T-helper 1 cell (primary cell): ENCODE measurements at places on chromosomes 12 and 14.

DNA sequence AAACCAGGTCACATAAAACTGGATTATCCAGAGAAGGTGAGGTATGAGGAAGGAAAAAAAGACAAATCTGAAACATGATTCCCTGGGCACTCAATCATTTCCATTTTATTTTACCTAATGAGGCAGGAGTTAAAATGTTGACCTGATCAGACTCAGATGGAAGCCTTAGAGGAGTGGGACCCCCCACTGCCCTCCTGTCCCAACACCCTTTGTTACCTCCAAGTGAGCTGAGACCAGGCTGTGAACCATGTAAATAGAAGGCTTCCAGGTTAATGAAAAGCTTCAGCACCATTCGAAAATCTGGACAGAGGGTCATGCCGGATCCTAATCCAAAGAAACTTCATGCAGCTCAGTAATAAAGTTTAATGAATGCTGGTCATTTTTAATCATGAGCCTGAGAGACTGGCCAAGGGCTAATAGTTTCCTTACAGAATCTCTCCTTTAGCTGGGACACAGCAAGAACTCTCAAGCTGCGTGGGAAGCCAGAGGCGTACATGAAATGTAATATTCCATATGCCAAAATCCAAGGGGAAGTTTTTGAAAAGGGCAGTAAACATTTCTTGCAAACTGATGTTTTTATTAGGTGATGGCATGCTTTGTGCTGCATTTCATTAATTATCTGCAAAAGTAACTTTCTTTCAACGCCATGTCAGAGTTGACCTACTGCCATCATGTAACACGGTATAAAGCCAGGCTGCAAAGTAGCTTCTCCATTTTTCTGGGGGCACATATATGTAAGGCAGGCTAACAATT is 183.0 kb downstream of the PAX9 start:
- no peak for DNase-seq

DNA sequence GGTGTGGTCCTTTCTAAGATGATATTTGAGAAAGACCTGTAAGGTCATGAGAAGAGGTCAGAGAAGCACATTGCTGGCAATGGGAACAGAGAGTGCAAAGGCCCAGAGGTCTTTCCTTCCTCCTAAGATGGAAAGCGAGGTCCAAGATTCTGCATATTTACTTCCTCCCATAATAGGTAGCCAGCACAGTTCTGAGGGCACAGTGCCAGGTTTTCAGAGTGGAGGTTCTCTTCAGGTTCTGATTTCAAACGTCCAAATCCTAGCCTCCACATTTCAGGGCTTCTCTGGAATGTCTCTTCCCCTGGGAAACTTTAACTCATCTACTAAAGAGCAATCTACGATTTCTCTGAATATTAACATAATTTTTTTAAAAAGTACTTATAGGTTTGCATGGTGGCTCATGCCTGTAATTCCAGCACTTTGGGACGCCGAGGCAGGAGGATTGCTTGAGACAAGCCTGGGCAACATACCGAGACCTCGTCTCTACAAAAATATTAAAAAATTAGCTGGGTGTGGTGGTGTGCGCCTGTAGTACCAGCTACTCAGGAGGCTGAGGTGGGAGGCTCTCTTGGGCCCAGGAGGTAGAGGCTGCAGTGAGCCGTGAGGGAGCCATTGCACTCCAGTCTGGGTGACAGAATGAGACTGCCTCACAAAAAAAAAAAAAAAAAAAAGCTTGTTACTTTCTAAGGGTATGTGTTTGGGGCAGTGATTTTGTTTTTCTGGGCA is 526 bp upstream of the MRPL42 start:
- no peak for DNase-seq

DNA sequence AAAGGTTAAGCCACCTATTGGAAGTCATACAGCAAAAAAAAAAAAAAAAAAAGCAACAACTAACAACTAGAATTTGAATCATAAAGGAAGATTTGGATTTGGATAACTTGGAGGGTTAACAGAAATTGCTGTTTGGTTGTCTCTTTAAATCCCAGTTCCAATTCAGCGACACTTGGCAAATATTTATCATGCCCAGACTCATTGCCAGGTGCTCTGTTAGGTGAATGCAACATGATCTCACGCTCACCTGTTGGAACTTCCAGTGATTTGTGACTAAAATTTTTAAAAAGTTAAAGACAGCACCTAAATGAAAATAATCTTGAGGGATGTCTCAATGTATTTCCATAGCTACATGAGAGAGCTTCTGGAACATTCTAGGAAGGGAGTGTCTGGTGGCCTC is 103.7 kb downstream of the TBX3 start:
- DNase-seq, result no peak

- no peak for DNase-seq
Measured at GRCh38 chr14:77157740-77158139, 16.1 kb upstream of the ZDHHC22 start.

DNA sequence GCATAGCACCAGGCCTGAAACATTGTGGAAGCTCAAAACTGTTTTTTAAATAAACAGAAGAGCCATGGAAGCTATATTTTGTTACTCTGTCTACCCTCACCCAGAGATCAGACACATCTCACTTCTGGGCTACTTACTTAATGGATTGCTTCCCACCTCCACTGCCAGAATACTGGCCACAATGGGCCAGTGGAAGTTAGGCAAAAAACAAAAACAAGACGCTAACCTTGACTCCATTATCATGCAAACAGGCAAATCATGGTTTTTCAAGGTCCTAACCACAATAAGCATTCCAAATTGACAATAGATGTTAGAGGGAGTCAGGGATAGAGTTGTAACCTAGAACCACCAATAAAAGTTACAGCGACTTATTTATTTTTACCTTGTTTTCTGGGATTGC is 52.7 kb upstream of the PTCSC3 start:
- DNase-seq, result no peak

DNA sequence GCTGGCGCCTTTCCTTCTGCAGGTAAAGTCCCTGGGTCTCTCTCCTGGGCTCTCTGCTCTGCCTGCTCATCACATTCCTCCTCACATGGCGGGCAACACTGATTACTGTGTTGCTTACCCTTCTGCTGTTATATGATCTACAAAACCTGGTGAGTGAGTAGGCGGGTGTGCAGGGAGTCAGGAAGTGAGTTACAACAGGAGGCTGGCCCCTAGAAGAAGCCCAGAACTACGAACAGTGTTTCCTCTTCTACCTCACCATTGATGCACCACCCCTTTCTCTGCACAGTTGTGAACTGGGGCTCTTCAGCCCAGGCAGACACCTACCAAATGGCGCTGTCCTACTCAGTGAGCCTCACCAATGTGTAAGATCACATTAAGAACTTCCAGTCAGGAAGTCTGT is 4.9 kb upstream of the KLHL33 start:
- no peak for DNase-seq

- DNase-seq, result no peak
Measured at GRCh38 chr12:120873226-120873625, 30.9 kb downstream of the SPPL3 start.

DNA sequence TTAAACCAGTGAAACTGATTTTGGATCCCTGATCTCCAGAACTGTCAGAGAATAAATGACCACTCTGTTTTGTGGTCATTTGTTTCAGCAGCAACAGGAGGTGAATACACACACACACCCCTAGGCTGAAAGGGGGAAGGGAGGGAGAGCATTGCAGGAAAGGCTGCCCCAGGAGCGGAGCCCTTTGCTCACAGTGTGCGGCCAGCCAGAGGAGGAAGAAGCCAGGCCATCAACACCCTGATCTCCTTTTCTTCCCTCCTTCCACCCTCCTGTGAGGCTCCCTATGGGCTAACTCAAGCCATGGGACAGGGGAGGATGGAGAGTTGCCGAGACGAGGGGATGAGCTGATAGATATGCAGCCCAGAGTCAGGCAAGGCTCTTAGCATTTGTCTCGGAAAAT is 211.9 kb downstream of the TBX5 start:
- no peak for DNase-seq

DNA sequence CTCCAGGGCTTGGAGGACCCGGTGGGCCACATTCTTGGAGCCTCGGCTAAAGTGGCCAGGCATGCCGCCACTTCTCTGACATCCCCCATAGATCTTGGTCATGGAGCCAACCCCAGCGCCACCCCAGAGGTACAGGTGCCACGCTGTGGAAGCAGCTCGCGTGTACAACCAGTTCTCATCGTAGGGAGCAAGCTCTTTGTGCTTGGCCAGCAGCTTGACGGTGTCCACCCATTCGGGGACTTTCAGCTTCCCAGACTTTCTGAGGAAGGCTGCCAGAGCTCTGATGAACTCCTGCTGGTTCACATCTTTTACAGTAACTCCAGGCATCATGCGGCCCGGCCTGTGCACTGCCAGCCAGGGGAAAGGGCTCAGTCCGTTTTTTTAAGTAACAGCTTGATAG is 29.3 kb upstream of the EAPP start:
- no peak for DNase-seq

DNA sequence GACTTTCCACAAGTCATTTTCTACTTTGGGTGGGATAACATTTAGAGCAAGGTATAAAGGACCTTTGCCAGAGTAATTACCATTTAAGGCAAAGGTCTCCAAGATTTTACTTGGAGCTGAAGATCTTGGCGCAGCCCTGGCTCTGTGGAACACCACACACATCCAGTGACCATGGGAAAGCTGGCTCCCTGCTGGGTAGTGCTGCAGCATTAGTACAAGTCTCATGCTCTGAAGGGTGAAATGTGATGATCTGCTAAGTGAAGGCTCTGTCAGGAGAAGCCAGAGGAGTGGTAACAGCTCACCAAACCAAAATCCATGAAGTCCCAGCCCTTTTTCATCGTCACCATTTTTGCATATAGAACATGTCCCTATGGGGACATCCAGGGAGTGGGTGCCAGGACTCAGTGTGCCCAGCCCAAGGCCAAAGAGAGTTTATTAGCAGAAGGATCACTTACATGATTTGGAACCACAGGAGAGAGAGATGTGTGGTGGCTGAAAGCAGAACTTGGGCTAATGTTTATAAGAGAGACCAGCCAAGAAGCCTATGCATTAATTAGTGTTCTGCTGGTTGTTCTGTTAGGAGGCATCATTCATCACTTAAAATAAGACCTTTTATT is 110.7 kb downstream of the SLC38A6 start:
- no peak for DNase-seq
